ENCODE measurements at places on chromosomes 4 and X.

DNA sequence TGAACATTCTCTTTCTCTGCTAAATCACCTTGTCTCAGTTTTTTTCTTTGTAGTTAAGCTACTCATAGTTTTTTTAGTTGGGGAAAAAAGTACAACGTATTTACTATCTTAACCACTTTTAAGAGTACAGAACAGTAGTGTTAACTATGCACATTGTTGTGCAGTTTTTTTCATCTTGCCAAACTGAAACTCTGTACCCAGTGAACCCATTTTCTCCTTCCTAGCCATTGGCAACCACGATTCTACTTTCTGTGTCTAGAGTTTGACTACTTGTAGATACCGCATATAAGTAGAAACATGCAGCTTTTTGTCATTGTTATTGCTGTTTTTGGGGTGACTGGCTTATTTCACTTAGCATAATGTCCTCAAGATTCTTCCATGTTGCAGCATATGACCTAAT is 10.0 kb downstream of the N4BP2 start:
- DNase-seq, result no peak

DNA sequence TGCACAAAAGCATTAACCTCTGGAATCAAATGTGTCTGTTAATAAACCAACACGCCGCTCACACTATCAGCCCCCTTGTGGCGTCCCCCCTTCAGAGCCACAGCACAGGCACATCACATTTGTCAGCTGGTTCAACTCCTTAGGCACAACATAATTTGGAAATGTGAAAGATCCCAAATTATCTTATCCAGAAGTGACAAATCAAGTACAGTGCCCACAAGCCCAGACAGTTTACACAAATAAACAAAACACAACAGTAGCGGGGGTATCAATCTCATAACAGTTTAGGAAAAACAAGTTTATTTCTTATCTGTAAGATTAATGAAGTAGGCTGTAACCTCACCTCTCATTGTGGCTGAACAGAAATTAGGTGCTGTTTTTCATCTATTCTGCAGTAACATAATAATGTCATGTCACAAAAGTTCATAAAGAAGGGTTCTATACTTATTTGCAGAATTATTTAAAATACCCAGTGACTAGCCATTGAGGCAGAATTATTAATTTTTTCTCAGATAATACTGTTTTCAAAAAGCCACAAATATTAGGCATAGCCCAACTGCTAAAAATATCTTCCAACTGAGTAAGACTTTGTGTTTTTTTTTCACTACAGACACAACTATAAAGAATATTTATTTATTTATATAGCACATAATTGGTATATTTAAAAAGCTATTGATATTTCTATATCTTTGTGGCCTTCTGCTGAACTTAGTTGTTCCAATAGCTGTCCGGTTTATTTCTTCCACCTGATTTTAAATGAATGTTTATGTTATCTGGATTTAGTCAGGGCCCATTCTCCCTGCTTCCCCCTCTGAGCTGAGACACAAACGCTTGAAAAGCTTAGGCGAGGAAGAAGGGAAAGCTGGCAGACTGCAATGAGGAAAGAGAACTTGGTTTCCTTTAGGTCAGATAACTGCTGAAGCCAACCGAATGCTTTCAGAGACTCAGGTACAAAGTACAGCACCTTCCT is 214.7 kb downstream of the QDPR start:
- DNase-seq, result no peak

- DNase-seq, result no peak
Observed at GRCh38 chrX:39112143-39112542, 310.9 kb downstream of the MID1IP1 start.

DNA sequence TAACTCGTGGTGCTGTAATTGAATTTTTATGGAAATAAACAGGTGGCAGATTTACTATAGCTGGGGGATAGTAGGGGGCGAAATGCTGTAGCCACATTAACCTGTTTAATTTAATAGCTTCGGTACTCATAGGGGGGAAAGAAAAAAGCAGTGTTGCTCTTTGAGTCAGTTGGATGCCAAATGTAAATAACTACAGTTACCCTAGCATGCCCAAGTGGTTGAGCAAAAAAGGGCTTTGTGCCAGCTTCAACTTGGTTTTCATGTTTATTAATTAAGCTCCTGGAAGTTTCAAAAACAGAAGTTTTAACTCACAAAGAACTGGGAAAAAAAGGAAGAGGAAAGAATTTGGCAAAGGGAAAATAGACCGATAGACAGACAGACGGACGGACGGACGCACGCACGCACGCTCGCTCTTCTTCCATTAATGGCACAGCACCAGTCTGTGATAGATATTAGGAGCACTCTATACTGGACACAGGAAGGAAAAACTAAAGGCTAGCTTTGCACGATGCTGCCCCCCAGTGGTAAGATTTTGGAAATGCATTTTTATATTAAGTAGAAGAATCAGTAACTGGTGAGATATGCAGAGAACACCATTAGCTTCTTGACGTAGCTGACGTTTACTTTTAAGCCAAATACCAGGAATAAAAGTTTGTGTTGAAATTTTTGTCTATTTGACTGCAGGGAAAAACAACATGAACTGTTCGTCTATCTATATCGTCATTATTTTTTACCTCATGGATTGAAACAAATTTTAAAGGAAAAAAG is 151.8 kb downstream of the SLC7A11 start:
- peak; percentile 46 for DNase-seq

DNA sequence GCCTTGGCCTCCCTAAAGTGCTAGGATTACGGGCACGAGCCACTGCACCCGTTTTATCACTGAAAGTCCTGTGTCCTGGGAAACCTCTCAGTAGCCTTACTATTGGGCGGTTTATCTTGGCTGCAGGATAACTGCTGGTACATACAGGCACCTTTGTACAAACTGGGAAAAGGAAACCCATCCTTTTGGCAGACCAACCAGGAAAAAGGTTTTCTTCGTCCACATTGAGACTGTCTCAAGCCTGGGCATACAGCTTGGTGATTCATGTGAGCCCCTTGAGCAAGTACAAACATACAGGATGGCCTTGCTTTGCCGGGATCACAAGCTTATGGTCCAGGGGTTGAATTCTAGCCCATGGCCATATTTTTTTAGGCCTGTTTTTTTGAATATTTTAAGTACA is 32.8 kb downstream of the RWDD4 start:
- DNase-seq, result no peak

DNA sequence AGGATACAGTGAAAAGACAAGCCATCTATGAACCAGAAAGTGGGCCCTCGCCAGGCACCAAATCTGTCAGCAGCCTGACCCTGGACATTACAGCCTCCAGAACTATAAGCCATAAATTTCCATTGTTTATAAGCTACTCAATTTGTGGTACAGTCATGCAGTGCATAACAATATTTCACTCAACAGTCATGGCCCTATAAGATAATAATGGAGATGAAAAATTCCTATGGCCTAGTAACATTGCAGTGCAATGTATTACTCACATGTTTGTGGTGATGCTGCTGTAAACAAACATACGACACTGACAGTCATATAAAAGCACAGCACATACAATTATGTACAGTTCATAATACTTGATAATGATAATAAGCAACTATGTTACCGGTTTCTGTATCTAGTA is 17.1 kb upstream of the TLR1 start:
- DNase-seq, result no peak

GRCh38 chr4:5069901-5070300 is 18.6 kb downstream of the STK32B start:
- DNase-seq, result no peak

- DNase-seq, result no peak
Observed at GRCh38 chrX:44456685-44457084, 86.0 kb downstream of the FUNDC1 start.

DNA sequence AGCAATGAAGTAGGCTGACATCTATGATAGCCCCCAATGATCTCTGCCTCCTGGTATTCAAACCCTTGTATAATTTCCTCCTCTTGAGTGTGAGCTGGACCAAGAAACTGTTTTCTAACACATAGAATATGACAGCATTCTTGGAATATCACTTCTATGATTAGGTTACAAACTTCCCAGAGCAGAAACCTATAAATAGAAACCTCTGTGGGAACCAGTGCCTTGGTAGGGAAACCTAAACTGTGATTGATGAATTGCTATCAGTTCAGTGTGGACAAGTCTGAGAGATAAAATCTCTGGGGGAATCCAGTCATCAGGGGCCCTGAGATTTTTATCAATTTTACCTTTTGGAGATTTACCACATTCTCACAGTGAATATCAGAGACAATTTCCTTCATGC is 756.5 kb upstream of the AGA start:
- no peak for DNase-seq

- no peak for DNase-seq
Observed at GRCh38 chrX:40895246-40895645, 159.9 kb upstream of the MED14 start.

- no peak for DNase-seq
Observed at GRCh38 chrX:64330284-64330683, 65.0 kb downstream of the MTMR8 start.

- no peak for DNase-seq
Observed at GRCh38 chr4:25818371-25818871, 44.4 kb downstream of the SEL1L3 start.

- no peak for DNase-seq
Observed at GRCh38 chrX:94932278-94932965, 1258.4 kb downstream of the FAM133A start.

GRCh38 chr4:81756973-81757372 is 285.3 kb upstream of the RASGEF1B start:
- DNase-seq, result no peak

- DNase-seq, result no peak
Observed at GRCh38 chr4:54677416-54677815, 19.7 kb downstream of the KIT start.

GRCh38 chr4:1080961-1081688 is 32.2 kb downstream of the RNF212 start:
- DNase-seq, result peak; percentile 20

DNA sequence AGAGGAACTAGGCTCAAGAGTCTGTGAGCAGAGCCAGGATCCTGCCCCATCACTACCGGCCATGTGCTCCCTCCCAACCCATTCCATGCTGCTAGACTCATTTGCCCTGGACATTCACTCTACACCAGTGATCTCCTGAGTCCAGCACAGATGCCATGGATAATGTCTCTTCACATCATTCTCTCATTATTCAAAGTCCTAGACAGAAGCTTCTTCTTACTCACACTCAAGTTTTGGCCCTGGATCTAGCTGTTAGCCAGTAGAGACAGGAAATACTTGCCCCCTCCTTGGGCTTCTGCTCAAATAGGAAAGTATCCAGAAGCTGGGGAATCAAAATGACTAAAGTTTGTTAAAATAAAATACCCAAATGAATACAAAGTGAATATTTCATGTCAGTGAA is 266.8 kb upstream of the LDB2 start:
- no peak for DNase-seq

DNA sequence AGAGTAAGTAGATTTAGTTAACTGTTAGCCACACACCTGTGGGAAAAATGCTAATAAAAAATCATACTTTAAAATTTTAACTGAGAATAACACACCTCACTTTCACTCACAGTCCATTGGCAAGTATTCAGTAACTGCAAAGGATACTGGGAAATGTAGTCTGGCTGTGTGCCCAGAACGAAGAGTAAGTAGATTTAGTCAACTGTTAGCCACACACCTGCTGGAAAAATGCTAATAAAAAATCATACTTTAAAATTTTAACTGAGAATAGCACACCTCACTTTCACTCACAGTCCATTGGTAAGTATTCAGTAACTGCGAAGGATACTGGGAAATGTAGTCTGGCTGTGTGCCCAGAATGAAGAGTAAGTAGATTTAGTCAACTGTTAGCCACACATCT is 178.4 kb upstream of the NWD2 start:
- no peak for DNase-seq

- no peak for DNase-seq
Observed at GRCh38 chr4:73589887-73590801, 30.1 kb downstream of the RASSF6 start.

DNA sequence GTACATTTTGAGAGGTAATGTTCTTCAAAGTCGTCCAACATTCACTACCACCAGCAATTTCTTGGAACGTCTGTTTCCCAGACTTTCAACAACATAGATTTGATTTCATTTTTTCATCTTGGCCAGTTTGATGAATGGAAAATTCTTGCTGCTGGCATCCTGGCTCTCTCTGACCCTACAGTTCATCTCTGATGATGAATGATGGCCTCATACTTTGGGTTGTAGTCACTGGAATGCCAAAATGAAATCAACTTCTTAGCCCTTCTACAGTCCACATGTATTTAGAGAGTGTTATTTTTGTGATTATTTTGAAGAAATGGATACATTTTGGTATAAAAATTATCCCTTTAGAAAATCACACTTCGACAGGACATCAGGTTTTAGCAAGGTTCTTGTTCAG is 8.8 kb downstream of the CHST7 start:
- DNase-seq, result no peak

DNA sequence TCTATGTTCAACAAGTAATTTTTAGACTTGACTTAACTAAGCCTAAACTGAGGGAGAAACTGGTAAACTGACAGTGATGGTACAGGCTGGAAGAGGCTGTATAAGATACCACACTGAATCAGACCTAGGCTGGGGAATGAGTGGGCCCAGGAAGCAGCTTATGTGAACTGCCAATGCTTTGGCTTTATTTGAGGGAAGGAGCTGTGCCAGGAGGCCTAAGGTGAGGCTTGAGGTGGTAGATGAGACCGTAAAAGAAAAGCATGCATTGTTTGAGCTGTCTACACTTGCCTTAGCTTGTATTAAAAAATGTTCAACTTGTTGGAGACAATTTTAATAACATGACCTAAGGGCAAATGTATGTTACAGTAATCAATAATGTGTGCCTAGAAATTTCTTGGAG is 96.2 kb downstream of the RS1 start:
- no peak for DNase-seq

DNA sequence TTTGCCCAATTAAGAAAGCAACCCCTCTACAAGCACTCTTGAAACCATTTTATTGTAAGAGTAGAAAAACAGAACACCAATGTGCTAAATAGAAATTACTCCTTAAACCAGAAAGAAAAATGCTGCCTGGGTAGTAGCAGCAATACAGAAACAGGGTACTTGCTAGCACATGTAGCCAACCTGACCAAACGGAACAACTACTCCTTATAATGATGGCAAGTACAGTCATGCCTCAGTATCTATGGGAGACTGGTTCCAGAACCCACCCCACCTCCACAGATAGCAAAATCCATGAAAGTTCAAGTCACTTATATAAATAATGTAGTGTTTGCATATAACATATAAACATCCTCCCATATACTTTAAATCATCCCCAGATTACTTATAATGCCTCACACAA is 168.8 kb downstream of the ATRX start:
- no peak for DNase-seq

GRCh38 chr4:69823481-69824186 is 36.3 kb downstream of the SULT1E1 start:
- peak; percentile 10 for DNase-seq

GRCh38 chr4:185839194-185839712 is 27.3 kb upstream of the SORBS2 start:
- no peak for DNase-seq

DNA sequence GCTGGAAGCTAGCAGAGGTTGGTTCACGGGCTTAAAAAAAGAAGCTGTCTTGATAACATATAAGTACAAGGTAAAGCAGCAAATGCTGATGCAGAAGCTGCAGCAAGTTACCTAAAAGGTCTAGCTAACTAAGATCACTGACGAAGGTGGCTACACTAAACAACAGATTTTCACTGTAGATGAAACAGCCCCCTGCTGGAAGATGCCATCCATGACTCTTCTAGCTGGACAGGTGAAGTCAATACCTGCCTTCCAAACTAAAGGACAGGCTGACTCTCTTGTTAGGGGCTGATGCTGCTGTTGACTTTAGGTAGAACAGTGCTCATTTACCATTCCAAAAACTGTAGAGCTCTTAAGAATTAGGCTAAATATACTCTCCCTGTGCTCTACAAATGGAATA is 99.5 kb downstream of the FBXW7 start:
- DNase-seq, result no peak
